ENCODE measurements at places on chromosomes 16 and 17. TPM values are rescaled to one million over a fixed set of nuclear protein-coding genes. Genes with fewer than 3 reads are reported as not detected.

The NPIPA7 gene
- 3.8 TPM for total RNA-seq

The DNAI2 gene
- not detected for total RNA-seq

- DNase-seq = no peak
These were observed 28.3 kb downstream of the ALDH3A2 start for GRCh38 chr17:19676896-19677295.

DNA sequence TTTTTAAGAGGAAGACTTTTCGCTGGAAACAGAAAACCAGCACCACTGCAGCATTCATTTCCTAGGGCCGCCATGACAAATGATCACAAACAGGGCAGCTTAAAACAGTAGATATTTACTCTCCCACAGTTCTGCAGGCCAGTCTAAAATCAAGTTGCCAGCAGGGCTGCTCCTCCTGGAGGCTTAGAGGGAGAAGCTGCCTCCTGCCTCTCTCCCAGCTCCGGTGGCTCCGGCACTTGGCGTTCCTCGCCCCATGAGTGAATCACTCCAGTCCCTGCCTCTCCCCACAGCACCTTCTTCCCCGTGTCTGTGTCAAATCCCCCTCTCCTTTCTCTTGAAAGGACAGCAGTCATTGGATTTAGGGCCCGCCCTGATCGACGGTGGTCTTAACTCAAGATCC, 72.1 kb downstream of the SOCS1 start:
- DNase-seq = no peak

GRCh38 chr17:10777890-10778289, 26.0 kb downstream of the TMEM238L start:
- no peak for DNase-seq

GRCh38 chr16:78206623-78207223, 107.3 kb downstream of the WWOX start:
- DNase-seq = no peak

The RAB37 gene
- 2.5 TPM for total RNA-seq

DNA sequence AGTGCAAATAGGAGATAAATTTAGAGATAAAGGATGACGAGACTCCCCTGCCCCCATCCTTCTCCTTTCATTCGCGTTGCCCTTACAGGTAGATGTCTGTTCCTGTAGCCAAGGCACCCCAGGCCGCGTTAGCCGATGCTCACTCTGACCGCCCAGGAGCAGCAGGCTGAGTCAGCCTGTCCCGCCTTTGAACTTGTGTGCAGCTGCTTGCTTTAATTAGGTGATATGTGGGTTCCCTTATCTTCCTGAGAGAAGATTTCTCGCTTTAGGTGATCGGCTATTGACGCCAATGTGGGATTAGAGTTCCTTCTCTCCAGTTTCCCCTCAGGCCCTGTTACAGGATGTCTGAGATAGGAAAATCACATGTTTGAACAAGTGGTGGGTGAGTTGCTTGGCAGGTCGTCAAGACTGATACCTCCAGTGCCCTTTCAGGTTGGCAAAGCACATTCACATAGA, 119.5 kb downstream of the MSI2 start:
- no peak for DNase-seq

The STH gene
- not detected for total RNA-seq

The TP53TG3F gene
- not detected for total RNA-seq

DNA sequence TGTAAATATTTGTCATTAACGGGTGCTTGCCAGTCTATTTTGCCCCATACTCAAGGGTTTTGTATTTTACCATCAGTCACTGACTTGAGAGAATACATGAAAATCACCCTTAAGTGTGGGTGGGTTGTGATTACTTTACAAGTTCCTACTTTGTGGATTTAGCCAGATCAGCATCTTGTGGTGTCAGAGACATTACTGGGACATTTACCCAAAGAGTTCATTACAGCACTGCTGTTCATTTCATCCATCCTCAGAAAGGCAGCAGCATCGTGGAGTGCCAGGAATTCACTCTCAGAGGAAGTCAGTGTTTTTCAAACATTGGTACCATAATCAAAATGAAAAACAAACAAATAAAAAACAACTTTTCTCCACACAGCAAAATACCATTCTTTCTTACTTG, 110.8 kb downstream of the CNTNAP4 start:
- no peak for DNase-seq

DNA sequence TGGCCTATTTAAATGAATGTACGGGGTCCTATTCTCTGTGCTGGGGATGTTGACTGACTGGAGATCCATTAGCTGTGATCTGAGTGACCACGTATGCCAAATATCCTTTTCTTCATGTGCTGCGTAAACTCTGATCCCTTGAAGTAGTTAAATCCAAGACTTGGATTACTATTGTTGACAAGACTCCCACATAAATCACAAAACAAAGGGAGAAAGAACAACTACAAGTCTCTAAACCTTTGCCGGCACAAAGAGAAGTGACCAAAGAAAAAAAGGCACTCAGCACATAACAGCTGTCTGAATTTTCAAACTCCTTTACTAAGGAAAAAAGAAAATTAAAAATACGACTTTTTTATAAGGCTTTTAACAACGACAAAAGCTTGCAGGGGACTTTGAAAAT, 559.9 kb upstream of the CDH8 start:
- no peak for DNase-seq

DNA sequence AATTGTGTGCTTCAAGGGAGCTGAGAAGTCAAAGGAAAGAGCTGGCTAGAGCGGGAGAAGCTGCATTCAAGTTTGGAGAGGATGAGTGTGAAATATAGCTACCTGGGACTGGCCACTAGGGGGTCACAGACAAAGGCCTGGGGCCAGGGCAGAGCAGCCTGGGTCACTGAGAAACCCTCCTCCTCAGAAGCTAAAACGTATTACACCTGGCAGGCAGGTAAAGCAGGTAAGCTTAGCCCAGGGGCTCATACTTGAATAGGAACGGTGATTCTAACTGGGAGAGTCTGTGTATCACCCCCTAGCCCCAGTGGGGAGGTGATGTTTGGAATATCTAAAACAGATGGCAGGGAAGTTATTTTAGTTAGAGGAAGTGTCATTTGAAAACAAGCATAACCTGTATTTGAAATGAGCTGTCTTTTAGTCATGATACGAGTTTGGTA, 6.8 kb downstream of the KRT37 start:
- peak; percentile 88 for DNase-seq

The CPNE7 gene
- total RNA-seq = 23.4 TPM

DNA sequence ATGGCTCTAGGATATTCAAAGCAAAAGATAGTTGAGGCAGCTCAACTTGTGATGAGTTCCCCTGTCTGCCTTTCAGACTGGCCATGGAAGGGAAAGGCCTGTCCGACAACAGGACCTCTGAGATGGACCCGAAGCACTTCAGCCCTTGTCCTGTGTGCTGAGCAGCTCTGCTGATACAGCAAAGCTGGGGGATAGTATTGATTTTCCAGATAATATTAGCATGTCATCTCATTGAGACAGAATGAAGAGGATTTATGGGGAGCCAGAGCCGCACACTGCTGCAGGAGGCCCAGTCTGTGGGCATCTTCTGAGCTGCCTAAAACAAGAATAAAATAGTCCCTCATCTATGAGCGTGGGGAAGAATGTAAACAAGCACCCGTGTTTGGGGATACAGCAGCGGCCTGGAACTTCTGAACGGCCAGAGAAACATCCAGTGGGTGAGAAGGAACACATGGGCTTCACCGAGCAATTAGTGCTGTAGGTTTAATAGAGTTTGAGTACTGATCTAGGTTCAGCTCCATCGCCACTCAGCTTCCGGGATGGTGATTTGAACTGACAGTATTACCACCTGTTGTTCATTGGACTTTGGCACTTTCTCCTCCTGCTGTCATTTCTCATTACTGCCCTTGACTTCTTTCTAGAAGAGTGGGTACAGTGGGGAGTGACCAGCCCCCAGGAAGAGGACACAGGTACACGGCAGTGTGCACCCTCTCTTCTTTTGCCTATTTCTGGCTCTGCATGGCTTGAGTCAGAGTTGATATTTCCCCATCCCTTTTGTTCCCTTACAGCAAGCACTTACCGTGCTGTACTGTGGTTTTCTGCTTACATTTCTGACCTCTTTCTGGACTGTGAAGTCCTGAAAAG, 96.5 kb upstream of the TBX2 start:
- peak; percentile 19 for DNase-seq

The PKMYT1 gene
- total RNA-seq = 120 TPM

DNA sequence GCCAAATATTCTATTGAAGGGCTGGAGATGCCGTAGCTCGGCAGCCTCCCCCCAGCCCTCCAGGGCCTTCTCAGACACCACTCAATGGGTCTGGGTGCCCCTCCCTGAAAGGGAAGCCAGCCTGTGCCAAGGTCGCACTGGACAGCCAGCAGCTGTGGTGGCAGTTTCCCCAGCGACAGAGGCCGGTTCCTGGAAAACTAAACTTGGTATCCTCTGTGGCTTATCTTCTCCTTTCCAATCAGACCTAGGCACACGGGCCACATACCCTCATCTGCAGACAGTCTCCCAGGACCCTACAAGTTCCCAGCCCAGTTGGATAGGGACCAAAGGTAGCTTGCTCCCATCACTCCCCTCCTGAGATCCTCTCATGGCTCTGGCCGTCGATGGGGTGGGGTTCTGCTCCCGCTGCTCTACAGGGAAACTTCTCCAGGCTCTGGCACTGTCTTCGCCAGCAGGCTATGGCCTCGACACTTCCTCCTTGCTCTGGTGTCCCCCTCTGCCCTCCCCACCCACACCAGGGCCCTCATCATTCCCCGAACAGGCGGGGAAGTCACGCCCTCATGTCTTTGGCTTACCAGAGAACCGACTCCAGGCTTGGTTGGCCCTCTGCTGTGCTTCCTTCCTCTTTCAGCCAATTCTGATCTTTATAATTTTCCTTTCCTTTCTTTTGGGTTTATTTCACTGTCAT, 18.3 kb upstream of the IL21R start:
- no peak for DNase-seq

DNA sequence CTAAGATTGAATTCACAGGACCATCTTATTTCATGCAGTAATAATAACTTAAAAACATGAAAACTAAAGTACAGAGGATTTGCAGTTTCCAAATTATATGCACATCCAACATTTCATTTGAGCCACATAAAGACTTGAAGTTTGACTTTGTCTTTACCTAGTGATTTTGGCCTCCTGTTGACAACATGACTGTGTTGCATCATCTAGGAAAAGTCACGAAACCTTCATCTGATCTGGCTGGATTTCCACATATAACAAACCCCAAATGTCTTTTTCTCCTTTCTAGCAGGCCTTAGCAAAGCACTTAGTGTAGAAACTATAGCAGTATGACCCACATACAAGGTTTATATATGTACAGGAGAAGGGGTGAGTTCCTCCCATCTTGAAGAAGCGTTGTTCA, 406.5 kb upstream of the CDH5 start:
- no peak for DNase-seq

DNA sequence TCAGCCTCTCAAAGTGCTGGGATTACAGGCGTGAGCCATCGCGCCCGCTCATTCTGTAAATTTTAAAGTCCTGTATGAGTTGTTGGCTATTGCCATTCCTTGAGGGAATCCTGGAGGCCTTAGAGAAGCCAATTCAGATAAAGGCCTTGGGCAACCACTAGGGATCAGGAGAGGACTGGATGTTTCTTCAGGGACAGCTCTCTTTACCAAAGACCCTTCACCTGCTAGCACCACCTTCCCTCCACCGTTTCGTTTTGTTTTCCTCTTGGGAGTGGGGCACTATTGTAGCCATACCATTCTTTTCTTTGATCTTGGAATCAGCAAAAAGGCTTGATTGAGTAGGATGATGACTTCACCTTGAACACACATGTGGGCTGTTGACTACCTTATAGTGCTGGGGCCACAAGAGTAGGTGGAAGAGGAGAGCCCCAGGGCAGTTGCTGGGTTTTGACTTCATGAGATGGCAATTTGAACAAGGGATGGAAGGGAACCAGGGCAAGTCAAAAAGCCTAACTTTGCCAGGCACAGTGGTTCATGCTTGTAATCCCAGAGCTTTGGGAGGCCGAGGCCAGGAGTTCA, 7.0 kb upstream of the ANKRD40CL start:
- peak; percentile 56 for DNase-seq

- peak; percentile 69 for DNase-seq
These were observed 3.1 kb downstream of the HIC1 start for GRCh38 chr17:2057760-2058585.

- DNase-seq = no peak
These were observed 80.0 kb downstream of the LMF1 start for GRCh38 chr16:890716-891352.

The TNK1 gene
- 11.2 TPM for total RNA-seq

DNA sequence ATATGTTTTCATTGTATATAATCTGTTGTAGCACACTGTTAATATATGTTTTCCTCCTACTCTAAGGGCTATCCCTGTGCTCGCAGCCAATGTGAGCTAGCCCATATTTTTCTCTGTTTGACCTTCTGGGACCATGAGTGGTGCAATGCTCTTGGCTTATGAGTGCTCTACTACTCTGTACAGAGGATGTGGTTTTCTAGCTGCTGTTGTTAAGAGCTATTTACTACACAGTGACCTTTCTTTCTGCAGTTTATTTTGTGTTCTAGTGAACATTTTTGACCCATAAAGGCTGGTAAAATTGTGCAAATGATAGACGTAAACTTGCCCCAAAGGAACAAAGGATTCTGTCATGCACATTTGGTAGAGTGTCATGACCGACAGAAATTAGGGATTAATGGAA, 84.1 kb upstream of the CPHXL start:
- DNase-seq = no peak

DNA sequence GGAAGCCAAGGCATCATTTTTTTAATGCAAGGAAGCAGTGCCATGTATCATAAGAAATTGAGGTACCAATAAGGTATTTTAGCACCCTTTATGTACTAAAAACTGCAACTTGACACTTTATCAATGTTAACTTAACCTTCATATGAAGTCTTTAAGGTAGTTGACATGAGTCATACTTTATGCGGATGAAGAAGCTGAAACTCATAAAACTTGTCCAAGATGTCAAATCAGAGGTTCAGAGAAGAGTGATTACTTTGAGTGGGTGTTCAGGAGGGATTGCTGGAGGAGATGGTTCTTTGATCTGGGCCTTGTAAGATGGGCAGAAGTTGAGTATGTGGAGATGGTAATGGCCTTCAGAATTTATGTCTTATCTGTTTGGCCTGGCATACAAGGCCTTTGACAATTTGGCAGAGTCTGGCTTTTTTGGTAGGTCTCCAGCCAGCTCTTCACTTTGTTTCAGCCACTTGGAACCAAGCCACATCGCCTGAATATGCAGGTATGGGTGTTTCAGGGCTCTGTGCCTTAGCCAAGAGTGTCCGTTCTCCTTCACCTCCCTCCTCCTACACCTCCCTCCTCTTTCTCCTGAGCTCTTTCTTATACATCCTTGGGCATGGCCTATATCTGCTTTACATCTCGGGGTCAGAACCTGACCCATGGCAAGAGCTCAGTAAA, 23.7 kb downstream of the YPEL2 start:
- no peak for DNase-seq

The HOXB8 gene
- total RNA-seq = not detected

The PRAC2 gene
- not detected for total RNA-seq

GRCh38 chr17:58153046-58153445, 4.9 kb downstream of the OR4D1 start:
- DNase-seq = no peak
